ENCODE measurements at places on chromosomes 5 and 9.

- no peak for DNase-seq
Measured at GRCh38 chr9:112582371-112583262, 96.0 kb downstream of the KIAA1958 start.

GRCh38 chr5:135488727-135489465 lies 36.7 kb upstream of the TIFAB start:
- peak; percentile 92 for DNase-seq

DNA sequence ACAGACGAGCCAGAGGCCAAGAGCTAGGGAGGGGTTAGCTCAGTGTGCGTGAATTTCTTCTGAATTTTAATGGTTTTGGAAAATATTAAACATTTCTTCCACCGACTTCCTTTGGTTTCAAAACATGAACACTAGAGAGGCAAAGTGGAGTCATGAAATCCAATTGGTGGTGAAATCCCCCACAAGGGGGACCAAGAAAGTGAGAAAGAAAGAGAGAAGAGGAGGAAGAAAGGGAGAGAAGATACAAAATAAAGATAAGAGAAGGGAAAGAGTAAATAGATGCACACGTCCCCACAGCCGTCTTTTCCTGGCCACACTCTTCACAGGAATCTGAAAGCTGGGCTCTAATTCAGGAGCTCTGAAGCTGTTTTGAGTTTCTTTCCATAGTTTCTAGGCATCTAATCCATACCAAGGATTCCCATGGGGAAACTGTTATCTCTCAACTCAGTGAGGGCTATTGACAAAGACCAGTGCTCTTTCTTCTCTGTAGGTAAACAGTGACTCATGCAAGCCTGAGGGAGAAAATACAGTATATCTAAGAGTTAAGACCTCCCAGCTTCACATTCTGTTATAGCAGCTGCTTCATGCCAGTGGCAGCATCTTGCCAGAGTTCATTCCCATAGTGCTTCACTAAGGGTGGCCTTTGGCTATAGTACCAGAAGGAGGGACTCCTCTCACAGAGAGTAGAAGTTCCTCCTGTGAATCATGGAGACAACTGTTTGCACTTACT lies 115.8 kb upstream of the LIFR start:
- DNase-seq: peak; percentile 65

GRCh38 chr5:36363101-36363500 lies 61.4 kb upstream of the RANBP3L start:
- peak; percentile 85 for DNase-seq

- DNase-seq: no peak
Measured at GRCh38 chr5:126723643-126724042, 53.3 kb upstream of the LMNB1 start.

- no peak for DNase-seq
Measured at GRCh38 chr5:170223906-170224305, 8.9 kb upstream of the C5orf58 start.

- DNase-seq: no peak
Measured at GRCh38 chr9:8134635-8135034, 335.1 kb upstream of the DMAC1 start.

GRCh38 chr9:88387552-88388202 lies 567 bp upstream of the SPIN1 start:
- peak; percentile 76 for DNase-seq

GRCh38 chr9:136977223-136977622 lies at the start of gene PTGDS:
TSS of gene PTGDS (plus strand) at chr9:136977504. CDS start at chr9:136977579, 75 bp downstream.
- DNase-seq: no peak

- peak; percentile 59 for DNase-seq
Measured at GRCh38 chr5:58466939-58467338, 7.1 kb upstream of the PLK2 start.

GRCh38 chr5:155150012-155150411 lies 136.5 kb downstream of the KIF4B start:
- no peak for DNase-seq

- no peak for DNase-seq
Measured at GRCh38 chr5:2550509-2550908, 201.0 kb downstream of the IRX2 start.

DNA sequence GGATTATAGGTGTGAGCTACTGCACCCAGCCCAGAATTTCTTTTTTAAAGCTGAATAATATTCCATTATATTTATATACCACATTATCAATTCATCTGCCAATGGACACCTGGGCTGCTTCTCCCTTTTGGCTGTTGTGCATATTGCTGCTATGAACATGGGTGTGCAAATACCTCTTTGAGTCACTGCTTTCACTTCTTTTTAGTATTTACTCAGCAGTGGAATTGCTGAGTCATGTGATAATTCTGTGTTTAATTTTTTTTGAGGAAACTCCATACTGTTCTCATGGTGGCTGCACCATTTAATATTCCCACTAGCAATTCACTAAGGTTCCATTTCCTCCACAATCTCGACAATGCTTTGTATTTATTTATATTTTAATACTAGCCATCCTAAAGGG lies 36.1 kb upstream of the KIF4B start:
- DNase-seq: peak; percentile 11

DNA sequence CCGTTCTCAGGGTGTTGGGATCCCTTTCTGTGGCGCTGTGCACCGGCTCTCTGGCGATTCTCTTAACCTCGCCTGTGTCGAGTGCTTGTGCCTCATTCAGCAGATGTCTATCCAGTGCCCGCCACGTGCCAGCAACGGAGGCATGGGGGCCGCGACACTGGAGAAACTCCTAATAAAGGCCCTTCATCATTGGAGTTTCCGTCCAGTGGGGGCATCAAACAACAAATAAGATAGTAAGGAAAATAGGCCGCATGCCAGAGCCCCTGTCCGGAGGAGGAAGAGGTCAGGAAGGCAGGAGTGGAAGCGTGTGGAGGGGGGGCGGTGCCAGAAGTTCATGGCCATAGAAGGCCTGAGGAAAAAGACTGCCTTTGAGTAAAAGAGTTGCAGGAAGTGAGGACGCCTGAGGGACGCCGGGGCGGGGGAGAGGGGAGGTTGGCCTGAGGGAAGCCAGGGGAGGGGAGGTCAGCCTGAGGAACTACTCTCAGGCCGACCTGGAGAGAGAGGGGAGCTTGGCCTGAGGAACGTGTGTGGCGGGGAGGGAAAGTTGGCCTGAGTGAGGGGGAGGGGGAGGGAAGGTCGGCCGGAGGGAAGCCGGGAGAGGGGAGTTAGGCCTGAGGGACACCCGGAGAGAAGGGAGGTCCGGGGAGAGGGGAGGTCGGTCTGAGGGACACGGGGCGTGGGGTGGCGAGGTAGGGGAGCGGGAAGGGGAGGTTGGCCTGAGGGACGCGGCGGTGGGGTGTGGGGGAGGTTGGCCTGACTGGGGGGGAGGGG lies 82.2 kb downstream of the CACNA1B start:
- DNase-seq: no peak

DNA sequence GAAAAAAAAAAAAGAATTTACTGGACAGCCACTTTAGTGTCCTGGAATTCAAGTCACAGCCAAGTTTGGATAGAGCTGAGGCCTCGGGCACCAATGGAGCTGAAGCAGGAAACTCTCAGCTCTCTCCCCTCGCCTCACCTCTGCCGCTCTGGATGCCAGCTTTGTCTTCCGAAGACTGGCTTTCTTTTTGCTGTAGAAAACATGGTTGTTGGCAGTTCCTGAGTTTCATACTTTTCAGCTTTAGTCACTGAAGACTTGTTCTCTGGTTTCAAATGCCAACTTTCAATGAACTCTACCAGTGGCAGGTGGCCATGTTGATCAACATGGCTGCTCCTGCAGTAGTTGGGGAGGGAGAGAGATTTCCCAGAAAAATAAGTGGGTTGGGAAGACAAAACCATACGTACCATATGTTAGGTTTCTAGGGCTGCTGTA lies 142.2 kb downstream of the SNX18 start:
- DNase-seq: peak; percentile 66

GRCh38 chr9:76198336-76198735 lies 195.9 kb downstream of the RFK start:
- DNase-seq: no peak

DNA sequence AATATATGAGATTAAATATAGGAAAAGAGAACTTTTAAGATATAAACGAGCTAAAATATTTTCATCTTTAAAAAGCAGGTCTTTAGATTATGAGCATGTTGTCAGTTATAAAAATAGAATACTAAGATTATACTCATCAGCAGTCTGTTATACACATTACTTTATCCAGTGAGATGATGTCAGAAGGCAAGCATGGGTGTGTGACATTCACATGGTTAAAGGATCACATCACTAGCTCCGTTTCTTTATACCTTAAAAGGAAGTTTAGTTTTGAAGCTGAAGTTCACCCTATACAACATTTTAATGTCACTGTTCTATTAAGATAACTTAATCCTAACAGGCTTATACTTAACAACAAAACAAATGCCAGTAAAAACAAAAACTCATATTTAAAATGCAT lies 59.6 kb downstream of the RICTOR start:
- DNase-seq: peak; percentile 80

GRCh38 chr9:130239363-130239695 lies 26.2 kb upstream of the HMCN2 start:
- no peak for DNase-seq

GRCh38 chr9:75121914-75122558 lies 33.7 kb downstream of the OSTF1 start:
- no peak for DNase-seq

DNA sequence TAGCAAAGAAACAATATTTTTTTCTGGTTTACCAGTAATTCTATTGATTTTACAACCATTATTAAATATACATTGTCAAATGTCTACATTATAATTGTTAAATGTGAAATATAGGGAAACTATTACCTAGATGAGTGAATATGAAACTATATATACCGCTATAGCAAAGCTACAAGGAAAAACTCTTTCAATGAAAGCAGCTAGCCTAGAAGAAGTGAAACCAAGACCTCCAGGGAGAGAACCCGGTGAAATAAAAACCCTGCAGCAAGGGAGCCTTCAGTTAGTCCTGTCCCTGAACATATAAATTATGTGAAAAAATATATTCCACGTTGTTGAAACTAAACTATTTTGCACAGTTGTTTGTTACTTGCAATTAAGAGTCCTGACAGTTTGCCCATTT lies 913.1 kb downstream of the EFNA5 start:
- DNase-seq: no peak

DNA sequence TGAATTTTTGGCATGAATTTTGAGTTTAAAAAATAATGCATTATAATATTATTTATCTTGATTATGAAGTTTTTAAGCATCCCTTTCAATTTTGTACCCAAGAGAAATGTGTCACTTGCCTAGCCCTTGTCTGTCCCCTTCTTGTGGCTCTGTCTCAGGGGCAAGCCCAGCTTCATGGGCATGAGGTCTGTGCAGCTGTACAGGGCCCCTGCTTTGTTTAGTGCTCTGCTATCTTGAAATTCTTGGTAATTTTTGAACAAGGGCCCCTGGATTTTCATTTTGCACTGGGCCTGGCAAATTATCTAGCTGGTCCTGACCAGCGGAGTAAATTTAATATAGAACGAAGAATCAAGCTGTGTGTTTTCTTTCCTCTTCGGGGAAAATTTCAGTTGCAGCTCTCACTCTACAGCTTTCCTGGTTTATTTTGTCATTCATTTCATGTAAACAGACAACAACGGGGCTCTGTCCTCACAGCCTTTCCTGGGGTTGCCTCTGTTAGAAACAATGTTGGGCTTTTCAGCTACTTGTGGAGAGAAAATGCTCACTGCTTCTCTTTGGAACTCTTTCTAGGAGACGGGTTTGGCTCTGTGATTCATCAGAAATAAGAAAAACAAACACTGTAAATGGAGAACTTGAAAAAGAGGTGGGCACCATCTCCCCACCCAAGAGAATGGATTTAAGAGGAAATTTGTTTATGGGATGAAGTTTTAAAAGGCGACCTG lies 41.1 kb downstream of the LIX1 start:
- peak; percentile 48 for DNase-seq

- DNase-seq: no peak
Measured at GRCh38 chr9:138095813-138096518, 218.4 kb downstream of the CACNA1B start.

GRCh38 chr5:173774271-173774761 lies 113.8 kb upstream of the CPEB4 start:
- DNase-seq: no peak

DNA sequence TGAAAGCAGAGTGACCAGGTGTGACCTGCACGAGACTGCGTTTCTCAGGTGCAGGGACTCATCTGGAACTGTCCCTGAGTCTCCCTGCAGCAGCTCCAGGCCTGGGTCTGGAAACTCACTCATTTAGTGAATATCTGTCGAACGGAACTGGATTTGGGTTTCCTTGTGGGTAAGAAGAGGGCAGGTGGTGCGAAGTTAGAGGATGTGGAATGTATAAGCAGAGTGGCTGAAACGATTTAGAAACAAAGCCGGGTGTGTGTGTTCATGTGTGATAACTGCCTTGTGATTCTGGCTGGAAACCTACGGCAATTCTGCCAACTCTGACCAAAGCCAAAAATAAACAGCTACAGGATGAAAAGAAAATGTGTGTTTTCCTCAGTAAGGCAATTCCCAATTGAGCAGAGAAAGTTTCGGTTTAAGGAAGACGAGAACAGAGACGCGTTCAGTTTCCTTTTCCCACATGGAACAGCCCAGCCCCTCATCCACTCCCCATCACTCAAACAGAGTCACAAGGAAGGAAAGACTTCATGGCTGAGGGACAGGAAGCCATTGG lies 130.3 kb downstream of the NSG2 start:
- peak; percentile 60 for DNase-seq

- DNase-seq: peak; percentile 82
Measured at GRCh38 chr5:78746021-78746770, 97.6 kb upstream of the LHFPL2 start.

DNA sequence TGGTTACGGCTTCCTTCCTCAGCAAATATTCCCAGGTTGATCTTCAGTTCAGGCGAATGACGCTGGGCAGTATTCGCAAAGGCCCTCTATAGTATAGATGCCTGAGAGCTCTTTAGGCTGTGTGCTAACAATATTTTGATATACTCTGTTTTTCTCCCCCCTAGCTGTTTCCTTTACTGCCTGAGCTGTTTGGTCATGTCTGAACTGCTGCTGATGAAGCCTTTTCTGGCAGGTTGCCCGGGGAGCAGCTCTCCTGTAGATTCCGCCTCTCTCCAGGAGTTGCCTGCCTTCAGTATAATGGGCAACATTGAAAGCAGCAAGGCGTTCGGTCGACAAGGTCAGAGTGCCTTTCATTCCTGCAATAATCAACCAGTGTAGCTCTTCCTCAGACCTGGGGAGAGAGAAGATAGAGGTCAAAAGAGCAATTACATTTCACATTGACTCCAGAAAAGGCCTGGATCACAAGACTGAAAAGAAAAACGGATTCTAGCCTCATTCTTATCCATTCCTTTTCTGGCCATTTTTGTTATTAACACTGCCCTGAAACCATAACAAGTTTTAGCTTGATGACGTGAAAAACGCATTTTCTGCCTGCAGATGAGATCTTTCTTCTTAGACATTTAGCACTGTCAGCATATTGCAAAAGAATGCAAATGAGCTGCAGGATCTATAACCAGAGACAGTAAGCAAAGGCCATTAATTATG lies 60.1 kb upstream of the ZNF608 start:
- peak; percentile 94 for DNase-seq

- DNase-seq: no peak
Measured at GRCh38 chr5:163525096-163525495, 19.7 kb downstream of the MAT2B start.

- peak; percentile 37 for DNase-seq
Measured at GRCh38 chr9:36961561-36962325, 72.3 kb downstream of the PAX5 start.

DNA sequence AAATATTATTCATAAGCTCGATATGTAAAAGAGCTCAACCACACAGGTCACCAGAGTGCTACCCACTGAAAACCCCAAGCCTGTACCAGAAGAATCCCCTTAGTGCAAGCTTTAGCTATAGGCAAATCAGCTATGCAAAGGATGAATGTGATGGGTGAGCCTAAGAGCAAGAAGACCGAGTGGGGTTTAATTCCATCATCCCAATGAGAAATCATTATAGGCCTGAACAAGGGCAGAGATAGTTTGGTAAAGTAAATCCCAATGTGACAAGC lies 21.8 kb downstream of the ELOVL7 start:
- DNase-seq: no peak

- peak; percentile 72 for DNase-seq
Measured at GRCh38 chr5:6583049-6583880, 49.6 kb downstream of the NSUN2 start.

All from astrocyte of the hippocampus (primary cell).